Kidney epithelial cell (primary cell): ENCODE measurements at places on chromosomes 4 and X.

GRCh38 chr4:115334736-115335411 is 221.5 kb upstream of the NDST4 start:
- no peak for DNase-seq

- no peak for DNase-seq
These were observed 821.7 kb upstream of the FTHL17 start for GRCh38 chrX:31893525-31893924.

DNA sequence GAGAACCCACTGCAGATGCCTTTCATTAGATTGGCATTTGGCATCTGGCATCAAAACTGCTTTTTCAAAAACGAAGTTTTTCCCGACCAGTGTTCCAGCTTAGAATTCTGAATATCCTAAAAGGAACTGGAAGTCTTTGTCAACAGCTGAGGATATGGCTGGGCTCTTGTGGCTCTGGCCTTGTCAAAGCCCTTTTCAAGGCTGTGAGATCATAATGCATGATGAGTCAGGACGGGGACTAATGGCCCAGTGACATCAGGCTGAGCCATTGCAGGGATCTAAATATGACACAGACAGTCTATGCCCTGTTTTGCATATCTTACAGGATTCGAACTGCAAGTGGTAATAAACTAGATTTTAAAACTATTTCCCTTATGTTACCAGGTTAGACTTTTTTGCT is 306.4 kb downstream of the PTTG2 start:
- peak; percentile 49 for DNase-seq

- no peak for DNase-seq
These were observed 142.3 kb downstream of the PAPSS1 start for GRCh38 chr4:107577743-107578142.

- DNase-seq, result no peak
These were observed 262.6 kb upstream of the RPS6KA3 start for GRCh38 chrX:20529301-20529700.

DNA sequence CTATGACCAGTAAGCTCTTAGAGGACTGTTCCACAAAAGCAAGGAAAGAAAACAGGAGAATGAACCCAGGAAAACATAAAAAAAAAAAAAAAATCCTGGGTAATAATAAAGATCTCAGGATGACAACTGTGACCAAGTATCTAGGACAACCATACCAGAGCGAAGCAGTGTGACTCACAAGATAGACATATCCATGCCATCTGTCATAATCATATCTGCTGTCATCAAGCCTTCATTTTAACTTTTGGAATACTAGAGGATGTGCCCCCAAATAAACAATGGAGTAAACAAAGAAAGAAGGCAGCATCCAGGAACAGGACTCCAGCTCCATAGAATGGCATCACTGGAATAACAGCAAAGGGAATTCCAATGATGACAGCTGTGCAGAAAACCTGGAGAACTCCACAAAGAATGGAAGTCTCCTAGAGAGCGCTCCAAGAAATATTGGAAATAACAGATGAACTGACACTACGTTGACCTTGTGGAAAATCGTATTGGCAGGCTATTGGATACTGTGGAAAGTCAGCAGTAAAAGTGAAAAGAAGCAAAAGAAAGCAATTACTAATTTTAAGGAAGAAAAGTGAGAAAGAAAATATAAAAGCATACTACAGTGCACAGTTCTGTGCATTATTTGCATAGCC is 35.3 kb downstream of the HPGDS start:
- no peak for DNase-seq

- no peak for DNase-seq
These were observed 509.6 kb downstream of the MID1IP1 start for GRCh38 chrX:39310891-39311290.

- DNase-seq, result no peak
These were observed 32.6 kb downstream of the AMOT start for GRCh38 chrX:112808007-112808406.

DNA sequence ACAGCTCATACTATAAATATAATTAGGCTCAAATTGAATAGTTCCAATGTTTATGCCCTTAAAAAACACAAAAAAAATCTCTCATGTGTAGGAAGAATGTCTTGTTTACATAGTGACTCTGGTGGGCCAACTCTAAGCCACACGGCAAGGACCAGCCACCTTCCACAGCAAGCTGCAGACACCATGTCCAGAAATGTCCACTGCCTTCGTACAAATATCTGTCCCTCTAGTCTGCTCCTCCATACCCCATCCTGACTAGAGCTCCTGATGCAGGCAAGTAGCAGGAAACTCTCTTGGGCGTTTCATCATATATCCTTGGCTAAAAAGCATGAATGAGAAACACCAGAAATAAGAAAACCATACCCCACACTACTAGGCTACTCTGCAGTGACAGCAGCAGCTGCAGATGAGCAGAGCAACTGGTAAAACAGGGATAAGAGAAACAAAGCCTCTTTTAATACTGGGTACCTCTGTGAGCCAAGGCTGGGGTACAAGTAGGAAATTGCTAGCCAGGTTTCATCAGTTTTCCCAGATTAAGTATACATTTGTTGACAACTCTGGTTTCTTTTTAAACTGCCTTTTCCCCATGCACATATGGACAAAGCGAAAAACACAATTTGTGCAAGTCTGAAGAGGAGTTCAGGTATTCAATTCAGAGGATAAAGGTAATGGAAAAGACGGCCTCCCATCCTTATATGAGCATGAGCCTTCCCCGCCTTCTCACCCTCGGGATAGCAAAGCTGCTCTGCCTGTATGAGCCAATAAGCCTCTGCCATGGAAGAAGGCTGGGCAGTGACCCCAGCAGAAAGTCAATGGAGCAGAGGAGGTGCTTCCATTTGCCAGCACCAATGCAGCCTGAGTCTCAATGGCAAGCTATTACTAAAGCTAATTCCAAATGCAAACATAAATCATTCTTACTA is 245.4 kb downstream of the DCLK2 start:
- DNase-seq, result no peak

DNA sequence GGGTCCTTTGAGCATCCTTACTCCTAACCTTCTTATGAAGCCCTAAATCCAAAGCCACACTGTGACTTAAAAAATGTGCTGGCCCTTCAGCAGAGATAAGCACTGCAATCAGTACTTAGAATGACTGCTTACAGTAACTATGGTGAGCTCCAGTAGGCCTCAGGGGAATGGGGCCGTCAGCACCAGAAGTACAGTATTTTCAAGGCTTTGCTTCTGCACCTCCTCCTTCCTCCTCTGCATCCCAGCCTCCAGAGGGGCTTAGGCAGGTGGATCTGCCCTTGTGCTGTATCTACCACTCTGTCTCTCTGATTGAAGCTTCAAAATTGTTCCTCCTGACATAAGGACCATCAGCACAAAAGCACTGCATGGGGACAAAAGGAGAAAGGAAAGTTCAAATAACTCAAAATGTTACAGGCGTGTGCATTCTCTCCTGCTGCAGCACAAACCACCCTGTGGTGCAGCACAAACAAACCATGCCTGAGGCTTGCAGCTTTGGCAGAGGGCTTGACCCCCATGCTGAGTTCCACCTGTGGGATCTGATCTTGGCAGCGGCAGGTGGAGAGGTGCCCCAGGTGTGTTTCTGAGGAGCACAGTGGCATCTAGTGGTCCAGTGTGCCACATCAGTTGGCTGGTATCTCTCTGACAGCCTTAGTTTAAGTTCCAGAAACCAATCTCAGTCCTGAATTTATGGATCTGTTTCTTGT is 164.7 kb downstream of the SOWAHB start:
- DNase-seq, result no peak

- DNase-seq, result no peak
These were observed 20.4 kb upstream of the SEPSECS start for GRCh38 chr4:25180524-25181131.

DNA sequence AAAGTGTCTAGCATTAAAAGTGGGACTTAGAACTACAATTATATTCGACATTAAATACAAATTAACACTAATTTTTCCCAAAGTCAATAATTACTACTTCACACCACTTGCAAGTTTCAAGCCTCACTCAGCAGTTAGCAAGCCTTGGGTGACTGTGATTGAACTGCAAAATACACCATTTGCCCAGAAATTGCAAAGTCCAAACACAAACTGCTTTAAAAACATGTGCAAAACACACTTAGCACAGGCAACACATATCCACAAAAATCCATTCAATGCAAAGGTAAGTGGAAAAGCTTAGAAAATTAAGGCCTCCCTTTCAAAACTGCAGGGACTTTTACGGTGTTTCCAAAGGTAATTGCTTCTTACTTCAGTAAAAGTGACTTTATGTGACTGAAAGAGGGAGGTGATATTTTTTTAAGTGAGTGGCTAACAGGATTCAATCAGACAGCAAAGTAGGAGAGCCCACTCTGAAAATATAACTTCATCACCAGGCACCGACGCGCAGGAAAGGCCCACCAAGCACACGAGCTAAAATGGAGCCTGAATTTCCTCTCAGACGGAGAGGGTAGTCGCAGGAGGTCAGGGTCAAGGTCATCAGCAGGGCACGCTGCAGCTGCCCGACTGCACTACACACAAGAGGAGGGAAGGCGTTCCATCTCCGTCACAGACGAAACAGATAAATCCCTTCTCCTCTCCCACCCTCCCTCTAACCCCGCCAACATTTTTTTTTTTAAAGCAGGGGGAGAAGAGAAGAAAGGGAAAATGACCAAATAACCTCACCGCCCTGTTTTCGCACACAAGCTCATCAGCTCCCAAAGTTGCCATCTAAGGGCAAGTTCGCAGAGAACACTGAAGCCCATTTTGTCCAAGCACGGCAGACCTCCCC is 3.1 kb downstream of the ZNF827 start:
- no peak for DNase-seq

GRCh38 chrX:71103110-71103983 is 3.2 kb downstream of the CXorf65 start:
- no peak for DNase-seq

DNA sequence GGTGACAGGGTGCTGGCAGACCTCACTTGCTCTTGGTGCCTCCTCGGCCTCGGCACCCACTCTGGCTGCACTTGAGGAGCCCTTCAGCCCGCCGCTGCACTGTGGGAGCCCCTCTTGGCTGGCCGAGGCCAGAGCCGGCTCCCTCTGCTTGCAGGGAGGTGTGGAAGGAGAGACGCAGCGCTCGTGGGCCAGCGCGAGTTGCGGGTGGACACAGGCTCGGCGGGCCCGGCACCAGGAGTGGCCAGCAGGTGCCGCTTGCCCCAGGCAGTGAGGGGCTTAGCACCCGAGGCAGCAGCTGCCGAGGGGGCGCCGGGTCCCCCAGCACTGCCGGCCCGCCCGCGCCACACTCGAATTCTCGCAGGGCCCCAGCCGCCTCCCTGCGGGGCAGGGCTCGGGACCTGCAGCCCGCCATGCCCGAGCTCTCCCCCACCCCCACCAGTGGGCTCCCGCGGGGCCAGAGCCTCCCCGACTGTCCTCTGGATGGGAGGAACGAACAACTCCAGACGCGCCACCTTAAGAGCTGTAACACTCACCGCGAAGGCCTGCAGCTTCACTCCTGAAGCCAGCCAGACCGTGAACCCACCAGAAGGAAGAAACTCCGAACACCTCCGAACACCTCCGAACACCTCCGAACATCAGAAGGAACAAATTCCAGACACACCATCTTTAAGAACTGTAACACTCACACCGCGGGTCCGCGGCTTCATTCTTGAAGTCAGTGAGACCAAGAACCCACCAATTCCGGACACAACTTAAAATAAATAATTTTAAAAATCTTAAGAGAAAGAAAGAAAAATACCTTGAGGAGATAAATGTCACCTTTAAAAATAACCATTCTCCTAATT is 311.1 kb upstream of the SLC7A11 start:
- no peak for DNase-seq

GRCh38 chrX:15749642-15750610 is 11.9 kb downstream of the CA5B start:
- no peak for DNase-seq

GRCh38 chr4:71009890-71010588 is 16.6 kb downstream of the DCK start:
- DNase-seq, result no peak

DNA sequence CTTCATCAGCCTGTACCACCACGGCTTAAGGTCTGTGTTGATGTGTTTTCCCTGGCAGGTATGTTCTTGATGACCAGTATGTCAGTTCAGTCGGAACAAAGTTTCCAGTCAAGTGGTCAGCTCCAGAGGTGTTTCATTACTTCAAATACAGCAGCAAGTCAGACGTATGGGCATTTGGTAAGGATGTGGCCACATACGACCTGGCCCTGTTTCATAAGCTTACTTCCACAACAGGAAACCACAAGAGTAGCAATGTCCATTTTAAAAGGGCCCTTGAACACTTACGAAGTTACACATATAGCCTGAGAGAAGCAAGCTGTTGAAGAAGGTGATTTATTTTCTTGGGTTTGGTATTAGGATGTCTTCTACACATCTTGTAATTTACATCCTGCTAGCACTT is 46.1 kb downstream of the BMX start:
- no peak for DNase-seq

GRCh38 chr4:182143086-182143821 is 99.9 kb upstream of the TENM3 start:
- no peak for DNase-seq

DNA sequence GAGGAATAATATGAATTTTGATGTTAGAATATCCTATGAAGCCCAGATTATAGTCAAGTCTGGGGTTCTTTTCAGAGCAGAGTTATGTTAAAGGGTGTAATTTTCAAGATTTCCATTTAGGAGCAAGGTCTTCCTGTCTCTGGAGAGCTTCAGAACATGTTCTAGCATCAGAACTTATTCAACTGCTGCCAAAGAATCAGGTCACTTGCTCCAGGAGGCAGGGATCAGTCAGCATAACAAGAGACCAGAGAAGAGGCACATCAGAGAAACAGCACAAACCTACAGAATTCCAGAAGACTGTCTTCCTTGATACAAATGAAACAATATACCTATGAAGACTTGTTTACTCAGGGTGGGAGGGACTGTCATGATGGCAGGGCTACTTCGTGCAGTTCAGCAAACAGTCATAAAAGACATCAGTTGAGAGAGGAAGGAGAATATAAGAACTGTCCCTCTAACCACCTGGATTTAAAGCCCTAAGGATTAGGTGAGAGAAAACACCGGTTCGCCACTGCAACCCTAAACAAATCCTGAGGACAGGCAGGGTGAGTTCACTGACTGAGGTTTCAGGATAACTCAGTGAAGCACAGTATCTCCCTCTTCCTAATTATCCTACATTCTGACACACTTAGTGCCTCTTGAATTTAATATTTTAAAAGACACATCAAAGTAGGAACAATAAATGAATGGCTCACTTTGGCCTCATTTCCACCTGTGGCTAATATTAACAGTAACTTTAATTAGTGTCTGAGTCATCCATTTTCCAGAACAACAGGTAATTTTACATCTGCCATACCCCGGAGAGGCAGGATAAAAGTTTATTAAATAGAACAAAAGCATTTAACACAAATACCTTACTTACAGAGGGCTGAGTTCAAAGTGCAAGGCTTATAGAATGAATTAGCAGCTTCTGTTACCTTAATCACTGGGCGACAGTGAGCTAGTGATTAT is 93.0 kb downstream of the HDAC8 start:
- no peak for DNase-seq

- no peak for DNase-seq
These were observed 17.5 kb upstream of the PLAC8 start for GRCh38 chr4:83132065-83132464.

GRCh38 chr4:91734682-91735081 is 569.1 kb upstream of the GRID2 start:
- DNase-seq, result no peak

GRCh38 chr4:110733901-110734300 is 111.0 kb upstream of the PITX2 start:
- DNase-seq, result no peak
